ENCODE measurements at places on chromosomes 3 and 15. TPM values are rescaled to one million over a fixed set of nuclear protein-coding genes. Genes with fewer than 3 reads are reported as not detected.

DNAH12 gene
- 0.14 TPM for total RNA-seq

ACKR2 gene
- total RNA-seq, result 0.44 TPM

EPHA6 gene
- not detected for total RNA-seq

KNG1 gene
- total RNA-seq, result not detected

GRK7 gene
- total RNA-seq, result not detected

DNA sequence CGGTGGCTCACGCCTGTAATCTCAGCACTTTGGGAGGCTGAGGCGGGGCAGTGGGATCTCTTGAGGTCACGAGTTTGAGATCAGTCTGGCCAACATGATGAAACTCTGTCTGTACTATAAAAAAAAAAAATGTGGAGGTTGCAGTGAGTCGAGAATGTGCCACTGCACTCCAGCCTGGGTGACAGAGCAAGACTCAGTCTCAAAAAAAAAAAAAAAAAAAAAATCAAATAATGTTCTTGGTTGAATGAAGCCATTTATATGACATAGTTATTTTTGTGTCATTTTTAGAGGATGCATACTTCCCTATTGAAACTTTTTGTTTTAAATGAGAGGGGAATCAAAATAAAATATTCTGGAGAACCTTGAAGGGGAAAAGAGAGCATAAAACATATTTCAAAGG lies 3.1 kb downstream of the HMCES start:
- no peaks in the 10 kb centered on the region for H3K27me3 ChIP-seq
- DNase-seq, result no peak
- peak overlapping the region; percentile 79 for H3K27ac ChIP-seq
- peaks cover 30% of the 10 kb centered on the region for H3K36me3 ChIP-seq

DNA sequence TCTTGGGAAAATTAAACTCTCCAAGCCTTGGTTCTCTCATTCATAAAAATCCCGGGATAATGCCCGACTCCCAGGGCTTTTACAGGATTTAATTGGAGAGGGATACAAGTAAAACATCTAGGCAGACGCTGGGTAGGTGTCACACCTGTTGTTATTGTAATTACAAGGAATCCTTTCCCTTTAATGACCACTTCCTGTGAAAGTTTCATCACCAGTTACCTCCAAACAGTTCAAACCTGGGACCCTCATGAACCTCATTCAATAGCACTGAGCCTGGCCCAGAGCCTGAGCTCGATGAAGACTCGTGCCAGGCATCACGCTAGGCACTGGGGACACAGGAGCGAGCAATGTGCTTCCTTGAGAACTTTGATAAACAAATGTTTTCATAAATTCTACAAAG lies 2.1 kb upstream of the RYK start:
- no peak for DNase-seq
- H3K4me3 ChIP-seq, result no peak overlapping the region
- no peak overlapping the region for H3K27ac ChIP-seq
- H3K27me3 ChIP-seq, result peaks cover 10% of the 10 kb centered on the region
- H3K36me3 ChIP-seq, result peaks cover 2% of the 10 kb centered on the region
- H3K4me1 ChIP-seq, result peaks cover 45% of the 10 kb centered on the region

GRCh38 chr3:10855871-10856662 lies 40.0 kb downstream of the SLC6A11 start:
- H3K27me3 ChIP-seq, result peaks cover 14% of the 10 kb centered on the region
- H3K4me1 ChIP-seq, result no peaks in the 10 kb centered on the region
- H3K36me3 ChIP-seq, result no peaks in the 10 kb centered on the region
- DNase-seq, result no peak
- no peak overlapping the region for H3K4me3 ChIP-seq

DNA sequence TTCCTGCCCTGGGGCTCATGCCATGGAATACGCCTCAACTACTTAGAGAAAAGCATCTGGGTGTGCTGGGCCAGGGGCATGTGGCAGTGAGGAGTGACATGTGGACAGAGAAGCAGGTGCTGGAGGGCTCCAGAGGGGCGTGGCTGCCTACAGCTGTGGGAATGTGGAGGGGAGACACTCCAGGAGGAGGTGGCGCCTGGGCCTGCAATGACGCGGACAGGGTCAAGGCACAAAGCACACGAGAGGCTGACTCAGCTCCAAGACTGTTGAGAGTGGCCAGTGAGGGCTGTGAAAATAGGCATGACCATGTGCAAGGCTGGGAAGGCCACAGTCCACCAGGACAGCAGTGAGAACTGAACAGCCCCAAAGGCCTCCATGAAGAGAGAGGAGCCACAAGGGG lies 48.5 kb downstream of the PTH1R start:
- H3K4me1 ChIP-seq, result peaks cover 40% of the 10 kb centered on the region
- DNase-seq, result no peak
- peak overlapping the region; percentile 8 for H3K27ac ChIP-seq
- H3K4me3 ChIP-seq, result no peak overlapping the region
